Hematopoietic multipotent progenitor cell (in vitro differentiated cells): ENCODE measurements at places on chromosomes 6 and 20.
A peak's percentile ranks its signal among the peaks of the same experiment; 100 is the strongest.

DNA sequence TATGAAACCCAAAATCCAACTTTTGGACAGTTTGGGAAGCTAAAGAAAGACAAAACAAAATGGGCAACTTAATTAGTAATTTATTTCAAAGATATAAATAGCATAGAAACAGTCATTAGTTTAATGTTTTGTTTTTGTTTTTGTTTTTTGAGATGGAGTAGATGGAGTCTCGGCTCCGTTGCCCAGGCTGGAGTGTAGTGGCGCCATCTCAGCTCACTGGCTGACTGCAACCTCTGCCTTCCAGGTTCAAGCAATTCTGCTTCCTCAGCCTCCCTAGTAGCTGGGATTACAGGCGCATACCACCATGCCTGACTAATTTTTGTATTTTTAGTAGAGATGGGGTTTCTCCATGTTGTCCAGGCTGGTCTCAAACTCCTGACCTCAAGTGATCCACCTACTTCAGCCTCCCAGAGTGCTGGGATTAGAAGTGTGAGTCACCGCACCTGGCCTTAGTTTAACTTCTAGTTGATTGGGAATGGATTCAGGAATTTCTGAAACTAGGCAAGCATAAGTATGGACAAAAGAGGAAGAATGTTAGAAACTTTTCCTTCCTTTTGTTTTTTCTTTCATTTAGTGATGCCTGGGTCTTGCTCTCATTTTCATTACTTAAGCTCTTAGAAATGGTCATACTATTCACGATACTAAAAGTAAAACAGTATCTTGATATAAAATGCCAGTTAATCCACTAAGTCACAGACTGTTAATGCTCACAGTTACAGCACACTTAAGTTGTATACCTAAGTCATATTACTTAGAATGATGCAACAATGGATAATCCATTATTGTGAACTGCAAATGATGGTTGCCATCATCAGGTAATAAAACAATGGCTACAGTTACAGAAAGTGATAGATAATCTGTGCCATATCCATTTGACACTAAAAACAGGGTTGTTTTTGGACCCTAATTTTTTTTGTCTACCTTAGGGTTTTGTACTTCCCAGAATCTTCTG, 8.2 kb downstream of the SENP6 start:
- DNase-seq = no peak

GRCh38 chr6:17630511-17631073, 30.5 kb downstream of the FAM8A1 start:
- DNase-seq = no peak

DNA sequence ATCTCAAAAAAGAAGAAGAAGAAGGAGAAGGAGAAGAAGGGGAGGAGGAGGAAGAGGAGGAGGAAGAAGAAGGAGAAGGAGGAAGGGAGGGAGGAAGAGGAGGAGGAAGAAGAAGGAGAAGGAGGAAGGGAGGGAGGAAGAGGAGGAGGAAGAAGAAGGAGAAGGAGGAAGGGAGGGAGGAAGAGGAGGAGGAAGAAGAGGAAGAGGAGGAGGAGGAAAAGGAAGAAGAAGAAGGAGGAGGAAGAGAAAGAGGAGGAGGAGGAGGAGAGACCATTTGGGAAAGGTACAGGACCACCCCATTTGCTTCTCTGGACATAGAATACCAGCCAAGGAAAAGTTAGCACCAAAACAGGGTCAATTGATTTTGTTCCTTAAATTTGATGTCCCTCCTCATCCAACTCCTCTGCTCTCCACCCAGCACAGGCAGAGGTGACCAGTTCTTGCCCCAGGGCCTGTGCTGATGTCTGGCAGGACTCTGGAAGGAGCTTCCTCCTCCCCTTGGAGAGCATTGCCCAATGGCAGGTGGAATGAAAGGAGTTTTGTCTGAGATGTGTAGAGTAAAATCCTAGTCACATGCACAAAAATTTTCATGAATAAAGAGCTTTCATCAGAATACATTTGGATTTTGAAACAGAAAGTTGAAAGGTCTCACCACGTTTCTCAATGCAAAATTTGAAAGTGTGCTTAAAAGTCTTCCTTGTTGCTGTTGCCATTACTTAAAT, 182.9 kb downstream of the LY86 start:
- DNase-seq = no peak

DNA sequence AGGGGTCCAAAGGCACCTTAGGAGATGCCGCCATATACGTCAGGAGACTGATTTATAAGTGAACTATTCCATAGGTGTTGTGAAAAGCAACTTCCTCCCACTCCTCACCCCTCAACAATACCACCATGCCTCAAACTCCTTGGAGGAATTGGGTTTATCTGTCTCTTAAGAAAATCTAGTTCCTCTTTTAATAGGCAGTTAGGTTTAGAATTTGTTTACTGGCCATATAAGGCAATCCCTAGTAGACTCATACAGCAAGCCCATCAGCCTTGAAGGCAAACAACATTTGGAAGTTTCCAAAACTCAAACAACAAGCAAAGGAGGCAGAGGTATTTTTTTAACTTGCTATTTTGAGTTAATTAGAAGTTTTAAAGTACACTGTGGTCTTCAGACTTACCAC, 66.1 kb downstream of the PRND start:
- DNase-seq = no peak

DNA sequence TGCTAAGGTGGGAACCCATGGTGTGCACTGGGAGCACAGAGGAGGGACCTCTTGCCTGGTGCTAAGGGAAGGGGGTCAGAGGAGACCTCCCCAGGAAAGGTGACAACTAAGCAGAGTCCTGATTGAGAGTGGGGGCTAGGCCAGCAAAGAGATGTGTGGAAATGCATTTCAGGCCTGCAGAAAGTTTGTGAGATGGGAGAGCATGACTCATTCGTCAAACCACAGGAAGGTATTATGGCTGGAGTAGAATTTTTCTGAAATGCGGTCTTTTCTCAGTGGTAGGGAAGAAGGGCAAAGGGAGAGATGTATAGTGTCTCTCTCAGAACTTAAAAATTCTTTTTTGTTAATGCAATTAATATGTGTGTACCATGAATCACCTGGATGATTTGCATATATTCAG, 23.6 kb upstream of the EDN1 start:
- DNase-seq = peak; percentile 59

- DNase-seq = no peak
Observed at GRCh38 chr6:163964789-163965188, 550.3 kb downstream of the QKI start.

DNA sequence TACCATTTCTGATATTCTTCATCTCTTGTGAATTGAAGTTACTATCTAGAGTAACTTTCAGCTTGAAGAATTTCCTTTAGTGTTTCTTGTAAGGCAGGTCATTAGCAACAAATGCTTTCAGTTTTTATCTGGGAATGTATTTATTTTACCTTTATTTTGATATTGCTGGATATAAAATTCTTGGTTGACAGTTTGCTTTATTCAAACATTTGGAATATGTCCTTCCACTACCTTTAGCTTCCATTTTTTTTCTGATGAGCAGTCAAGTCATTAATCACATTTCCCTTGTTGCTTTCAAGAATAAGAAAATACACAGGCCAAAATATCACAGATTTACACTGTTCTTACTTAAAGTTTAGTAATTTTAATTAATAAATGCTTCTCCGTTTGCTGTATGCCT, 5.7 kb upstream of the NELFCD start:
- DNase-seq = no peak

DNA sequence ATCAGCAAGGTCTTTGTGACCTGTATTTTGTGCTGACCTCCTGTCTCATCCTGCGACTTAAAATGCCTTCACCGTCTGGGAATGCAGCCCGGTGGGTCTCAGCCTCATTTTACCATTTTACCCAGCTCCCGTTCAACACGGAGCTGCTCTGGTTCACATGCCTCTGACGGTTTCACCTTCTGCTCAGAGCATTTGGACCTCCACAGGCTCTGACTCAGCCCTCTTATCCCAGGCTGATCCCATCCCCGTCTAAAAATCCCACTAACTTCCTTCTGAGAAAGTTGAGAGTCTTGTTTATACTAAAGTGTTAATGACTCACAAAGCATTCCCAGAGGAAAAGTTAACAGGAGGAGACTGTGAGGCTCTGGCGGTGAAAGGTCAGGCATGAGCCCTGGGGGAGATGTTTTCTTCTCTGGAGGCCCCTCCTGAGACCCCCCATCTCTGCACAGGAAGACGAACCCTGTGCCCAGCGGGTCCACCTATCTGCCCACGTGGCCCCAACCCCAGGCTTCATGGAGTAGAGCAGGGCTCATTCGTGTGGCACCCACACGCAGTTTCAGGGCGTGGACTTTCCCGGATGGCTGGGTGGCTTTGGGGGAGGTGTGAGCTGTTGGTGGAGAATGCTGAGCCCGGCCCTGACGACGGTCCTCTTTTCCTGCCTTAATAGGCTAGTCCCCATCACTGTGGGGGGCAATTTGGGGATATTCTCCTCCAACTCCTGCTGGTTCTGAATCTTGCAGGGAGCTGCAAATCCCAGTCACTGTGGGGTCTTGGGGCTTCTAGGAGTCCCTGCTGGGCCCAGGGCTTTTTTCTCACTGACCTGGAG, 3.3 kb upstream of the BIRC7 start:
- no peak for DNase-seq

GRCh38 chr6:89048288-89048923, 32.1 kb upstream of the PNRC1 start:
- no peak for DNase-seq

GRCh38 chr6:150250826-150251225, 108.0 kb downstream of the PPP1R14C start:
- DNase-seq = no peak

- no peak for DNase-seq
Observed at GRCh38 chr6:11241154-11241792, 8.8 kb upstream of the NEDD9 start.

- no peak for DNase-seq
Observed at GRCh38 chr6:54037277-54037779, 73.9 kb upstream of the MLIP start.

DNA sequence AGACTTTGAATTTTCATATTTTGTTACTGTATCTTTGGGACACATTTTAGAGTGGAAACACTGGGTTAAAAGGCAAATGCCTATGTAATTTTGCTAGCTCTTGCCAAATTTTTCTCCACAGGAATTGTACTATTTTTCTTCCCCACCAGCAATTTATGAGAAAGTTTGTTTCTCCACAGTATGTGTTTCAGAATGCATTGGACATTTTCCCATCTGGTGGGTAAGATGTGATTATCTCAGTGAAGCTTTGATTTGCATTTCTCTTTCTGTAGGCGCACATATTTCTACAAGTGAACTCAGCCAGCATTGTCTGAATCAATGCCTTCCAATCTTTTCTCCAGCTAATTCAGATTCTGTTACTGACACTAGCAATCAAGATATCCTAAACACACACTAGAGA, 157.8 kb downstream of the RCAN2 start:
- DNase-seq = no peak

GRCh38 chr20:50110141-50111047, 2.6 kb downstream of the UBE2V1 start:
- peak; percentile 94 for DNase-seq

DNA sequence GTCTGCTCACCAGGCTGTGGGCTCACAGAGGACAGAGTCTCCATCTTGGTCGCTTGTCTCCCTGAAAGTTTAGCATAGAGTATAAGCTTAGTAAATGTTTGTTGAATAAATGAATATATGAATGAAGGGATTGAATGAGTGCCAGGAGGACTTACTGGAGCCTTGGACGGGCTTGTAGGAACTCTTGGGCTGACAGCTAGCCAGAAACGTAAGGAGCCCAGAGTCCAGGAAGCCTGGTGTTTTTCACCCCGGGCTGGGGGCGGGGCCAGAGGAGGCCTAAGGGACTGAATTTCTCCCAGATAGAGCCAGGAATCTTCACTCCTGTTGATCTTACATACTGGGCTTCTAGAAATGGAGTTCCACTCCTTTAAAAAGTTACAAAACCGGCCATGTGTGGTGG, 68.5 kb upstream of the SRSF6 start:
- no peak for DNase-seq

DNA sequence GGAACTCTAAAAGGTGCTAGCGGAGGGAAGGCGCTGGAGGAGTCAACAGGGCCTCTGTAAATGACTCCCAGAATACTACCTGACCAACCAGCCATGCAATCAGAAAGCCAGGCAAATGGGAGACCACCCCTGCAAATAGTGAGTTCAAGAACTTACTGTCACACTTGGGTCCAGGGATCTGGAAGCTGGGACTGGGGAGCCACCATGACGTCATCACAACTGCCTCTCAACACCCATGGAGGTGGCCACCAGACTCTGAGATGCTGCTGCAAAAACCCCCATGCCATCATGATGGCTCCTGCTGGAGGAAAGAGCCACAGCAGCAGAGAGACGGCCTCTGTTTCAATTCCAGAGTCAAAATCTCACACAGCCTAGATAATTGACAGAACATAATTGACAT, 8.5 kb upstream of the PDYN start:
- no peak for DNase-seq

DNA sequence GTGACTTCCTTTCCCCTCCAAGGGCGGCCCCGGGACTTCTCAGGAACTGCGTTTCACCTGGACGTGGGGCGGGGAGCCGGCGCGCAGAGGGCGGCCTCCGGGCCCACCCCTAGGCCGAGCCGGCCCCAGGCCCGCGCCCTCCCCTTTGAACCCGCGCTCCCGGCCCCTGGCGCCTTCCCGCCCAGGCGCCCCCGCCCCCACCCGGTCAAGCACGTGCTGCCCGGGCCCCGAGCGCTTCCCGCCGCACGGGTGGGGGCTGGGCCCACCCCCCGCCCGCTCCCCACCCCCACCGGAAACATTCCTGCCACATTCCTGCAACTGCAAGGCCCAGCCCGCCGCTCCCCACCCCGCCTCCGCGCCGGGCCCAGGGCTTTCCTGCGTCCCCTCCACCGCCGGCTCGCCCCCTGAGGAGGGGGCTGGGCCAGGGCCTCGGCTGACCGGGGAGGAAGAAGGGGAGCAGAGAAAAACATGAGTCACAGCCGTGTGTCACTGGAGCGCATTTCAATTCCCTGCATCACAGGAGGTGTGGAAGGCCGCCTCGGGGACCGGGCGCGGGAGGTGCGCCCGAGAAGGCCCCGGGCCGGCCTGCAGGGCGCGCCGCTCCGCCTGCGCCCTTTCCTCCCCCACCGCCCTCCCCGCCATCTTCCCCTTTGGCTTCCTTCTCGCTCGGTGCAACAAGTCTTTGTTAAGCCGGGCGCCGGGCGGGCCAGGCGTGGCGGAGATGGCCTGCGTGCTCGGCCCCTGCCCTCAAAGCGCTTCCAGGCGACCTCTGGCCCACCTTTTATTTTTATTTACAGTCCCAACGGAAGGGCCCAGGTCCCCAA, 1.2 kb upstream of the HMGA1 start:
- peak; percentile 89 for DNase-seq

- no peak for DNase-seq
Observed at GRCh38 chr20:36113566-36114250, 40.8 kb upstream of the EPB41L1 start.

- no peak for DNase-seq
Observed at GRCh38 chr20:23242556-23243180, 107.9 kb upstream of the NXT1 start.

DNA sequence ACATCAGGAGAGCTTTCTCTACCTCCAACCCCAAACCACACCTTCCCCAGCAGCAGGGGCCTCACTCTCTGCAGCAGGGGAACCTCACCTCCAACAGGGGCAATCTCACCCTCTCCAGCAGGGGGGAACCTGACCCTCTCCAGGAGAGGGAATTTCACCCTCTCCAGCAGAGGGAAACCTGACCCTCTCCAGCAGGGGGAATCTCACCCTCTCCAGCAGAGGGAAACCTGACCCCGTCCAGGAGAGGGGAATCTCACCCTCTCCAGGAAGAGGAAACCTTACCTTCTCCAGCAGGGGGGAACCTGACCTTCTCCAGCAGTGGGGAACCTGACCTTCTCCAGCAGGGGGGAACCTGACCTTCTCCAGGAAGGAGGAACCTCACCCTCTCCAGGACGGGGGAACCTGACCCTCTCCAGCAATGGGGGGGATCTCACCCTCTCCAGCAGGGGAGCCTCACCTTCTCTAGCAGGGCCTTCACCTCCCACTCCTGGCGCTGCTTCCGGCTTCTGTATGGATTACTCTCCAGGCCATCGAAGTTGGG, 3.1 kb downstream of the B3GALT4 start:
- no peak for DNase-seq
